ENCODE measurements at places on chromosomes 13 and 19. TPM values are rescaled to one million over a fixed set of nuclear protein-coding genes. Genes with fewer than 3 reads are reported as not detected.

DNA sequence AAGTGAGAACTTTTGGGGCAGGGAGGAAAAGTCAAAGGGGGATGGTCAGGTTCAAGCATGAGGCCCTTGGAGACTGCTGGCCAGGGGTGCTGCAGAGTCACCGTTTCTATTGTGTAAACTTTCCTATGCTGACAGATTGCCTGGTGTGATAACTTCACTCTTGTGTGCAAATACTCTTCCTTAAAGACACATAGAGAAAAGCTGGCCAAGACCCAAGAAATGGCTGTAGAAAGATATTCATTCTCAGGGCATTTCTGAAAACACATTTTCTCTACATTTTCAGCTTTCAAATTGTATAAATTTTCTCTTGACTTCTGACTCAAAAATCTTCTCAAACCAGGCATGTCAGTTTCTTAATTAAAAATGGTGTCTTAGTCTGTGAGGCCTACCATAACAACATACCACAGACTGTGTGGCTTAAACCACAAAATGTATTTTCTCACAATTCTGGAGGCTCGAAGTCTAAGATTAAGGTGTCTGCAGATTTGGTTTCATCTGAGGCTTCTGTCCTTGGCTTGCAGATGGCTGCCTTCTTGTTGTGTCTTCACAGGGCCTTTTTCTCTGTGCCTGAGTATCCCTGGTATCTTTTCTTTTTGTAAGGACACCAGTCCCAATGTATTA lies 304.5 kb downstream of the KCNRG start:
- no peak for DNase-seq

DNA sequence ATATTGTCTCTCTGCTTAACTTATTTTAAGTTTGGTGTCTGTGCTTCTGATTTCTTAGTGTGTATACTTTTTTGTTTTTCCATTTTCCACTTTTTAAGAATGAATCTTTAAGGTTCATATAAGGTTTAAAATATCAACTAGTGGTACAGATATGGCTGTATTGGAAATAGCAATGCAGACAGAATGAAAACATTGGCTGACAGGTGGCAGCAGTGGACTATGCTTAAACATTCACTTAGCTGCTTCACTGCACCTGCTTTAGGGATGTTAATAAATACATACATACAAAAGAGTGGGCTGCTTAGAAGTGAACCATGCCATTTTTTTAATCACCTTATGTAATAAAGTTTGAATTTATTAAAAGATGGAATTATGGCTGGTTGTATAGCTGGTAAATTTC lies 27.3 kb downstream of the TM9SF2 start:
- DNase-seq, result no peak

DNA sequence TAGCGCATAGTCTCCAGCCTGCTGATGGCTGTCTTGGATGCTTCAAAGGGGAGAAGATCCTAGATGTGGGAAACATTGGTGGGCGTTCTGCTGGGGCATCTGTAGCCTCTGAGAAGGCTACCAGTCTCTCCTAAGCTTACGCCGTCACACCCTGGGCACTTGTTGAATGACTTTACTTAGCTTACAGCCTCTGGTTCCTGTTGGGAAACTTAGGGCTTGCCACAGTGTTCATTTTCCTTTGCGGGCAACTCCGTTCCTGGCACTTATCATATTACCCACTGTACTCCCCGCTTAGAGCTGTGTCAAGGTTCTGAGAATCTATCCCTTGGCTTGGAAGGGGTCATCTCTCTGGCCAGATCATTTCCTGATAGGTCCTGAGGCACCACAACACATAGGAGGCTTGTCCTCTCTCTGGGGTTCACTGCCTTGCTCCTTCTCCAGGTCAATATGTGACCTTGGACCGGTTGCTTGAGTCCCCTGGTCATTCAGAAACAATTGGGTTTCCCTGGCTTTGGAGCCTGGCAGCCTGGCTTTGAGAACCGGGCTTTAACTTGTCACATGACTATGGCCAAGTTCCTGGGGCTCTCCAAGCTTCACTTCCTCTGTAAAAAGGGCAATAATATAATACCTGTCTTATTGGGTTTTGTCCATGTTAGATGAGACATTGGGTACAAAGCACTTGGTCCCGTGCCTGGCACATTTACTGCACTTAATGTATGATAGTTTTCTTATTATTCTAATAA lies 20.5 kb upstream of the ALOX5AP start:
- no peak for DNase-seq

- DNase-seq, result peak; percentile 1
These were observed 30.1 kb upstream of the METTL21C start for GRCh38 chr13:102724923-102725322.

GRCh38 chr13:47230155-47230554 lies 333.3 kb upstream of the HTR2A start:
- DNase-seq, result no peak

- no peak for DNase-seq
These were observed 658.4 kb downstream of the UQCRFS1 start for GRCh38 chr19:28554321-28555091.

GRCh38 chr13:37457612-37458011 lies 141.0 kb downstream of the POSTN start:
- no peak for DNase-seq

DNA sequence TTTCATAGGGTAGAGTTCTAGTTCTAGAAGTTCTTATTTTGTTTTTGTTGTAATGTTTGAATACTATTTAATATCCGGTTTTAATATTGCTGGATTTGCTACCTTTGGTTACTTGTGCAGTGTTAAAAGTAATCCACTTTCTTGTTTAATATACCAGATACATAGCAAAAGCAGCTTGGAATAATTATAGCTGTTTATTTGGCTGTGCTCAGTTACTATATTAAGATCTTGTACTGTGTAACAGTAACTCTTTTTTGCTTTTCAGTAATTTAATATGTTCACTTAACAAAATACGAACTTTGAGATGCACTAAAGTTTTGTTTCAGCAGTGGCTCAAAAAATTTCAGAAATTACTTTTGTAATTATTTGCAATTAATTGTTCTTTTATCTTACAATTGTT lies 50.9 kb downstream of the AKAP11 start:
- no peak for DNase-seq

DNA sequence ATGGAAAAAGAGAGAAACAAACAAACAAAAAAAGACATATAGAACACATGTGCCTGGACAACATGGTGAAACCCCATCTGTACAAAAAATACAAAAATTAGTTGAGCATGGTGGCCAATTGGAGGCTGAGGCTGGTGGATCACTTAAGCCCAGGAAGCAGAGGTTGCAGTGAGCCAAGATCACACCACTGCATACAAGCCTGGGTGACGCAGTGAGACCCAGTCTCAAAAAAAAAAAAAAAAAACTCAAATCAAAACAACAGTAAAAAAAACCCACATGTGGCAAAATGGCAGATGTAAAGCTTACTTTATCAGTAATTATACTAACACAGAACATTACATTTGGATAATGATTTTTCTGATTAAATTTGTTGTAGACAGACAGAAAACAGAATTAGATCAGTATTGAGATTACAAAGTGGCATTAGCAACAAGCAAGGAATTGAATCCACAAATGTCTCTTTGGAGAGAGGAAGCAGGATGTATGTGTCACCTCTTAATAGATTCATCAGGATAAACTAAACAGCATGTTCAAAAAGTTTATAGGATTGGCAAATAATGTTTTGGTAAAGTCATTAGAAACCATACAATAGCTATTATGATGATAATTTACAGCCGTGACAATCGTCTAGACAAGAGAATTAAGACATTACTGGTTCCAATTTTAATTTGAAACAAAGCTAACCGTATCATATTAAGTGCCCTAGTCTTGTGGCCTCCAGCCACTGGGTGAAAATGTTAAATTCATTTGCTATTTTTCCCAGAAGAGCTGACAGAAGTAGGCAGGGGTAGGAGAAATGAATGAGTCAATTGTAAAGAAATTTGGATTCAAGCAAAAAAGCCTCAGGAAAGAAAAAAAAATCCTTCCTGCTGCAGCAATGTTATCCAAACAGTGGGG lies 206.0 kb downstream of the FGF14 start:
- no peak for DNase-seq

GRCh38 chr19:1985588-1986356 lies 29.7 kb downstream of the BTBD2 start:
- DNase-seq, result no peak

DNA sequence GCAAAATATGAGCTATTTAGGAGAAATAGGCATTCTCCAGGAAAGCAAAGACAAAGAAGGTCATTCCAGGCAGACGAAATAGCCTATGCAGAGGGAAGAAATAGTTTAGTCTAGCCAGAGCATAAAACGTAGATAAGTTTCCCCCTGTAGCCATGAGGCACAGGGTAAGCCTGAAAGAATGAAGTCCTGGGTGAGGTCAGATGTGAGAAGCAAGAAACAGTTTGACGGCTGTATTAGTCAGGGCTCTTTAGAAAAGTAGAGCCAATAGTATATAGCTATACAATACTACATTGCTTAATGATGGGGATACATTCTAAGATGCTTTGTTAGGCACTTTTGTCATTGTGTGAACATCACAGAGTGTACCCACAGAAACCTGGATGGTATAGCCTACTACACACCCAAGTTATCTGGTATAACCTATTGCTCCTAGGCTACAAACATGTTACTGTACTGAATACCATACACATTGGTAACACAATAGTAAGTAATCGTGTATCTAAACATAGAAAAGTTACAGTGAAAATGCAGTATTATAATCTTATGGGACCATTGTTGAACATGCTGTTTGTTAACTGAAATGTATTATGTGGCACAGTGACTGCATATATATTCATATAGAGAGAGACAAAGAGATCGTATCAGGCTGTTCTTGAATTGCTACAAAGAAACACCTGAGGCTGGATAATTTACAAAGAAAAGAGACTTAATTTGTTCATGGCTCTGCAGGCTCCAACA lies 59.3 kb upstream of the WDFY2 start:
- DNase-seq, result no peak

DNA sequence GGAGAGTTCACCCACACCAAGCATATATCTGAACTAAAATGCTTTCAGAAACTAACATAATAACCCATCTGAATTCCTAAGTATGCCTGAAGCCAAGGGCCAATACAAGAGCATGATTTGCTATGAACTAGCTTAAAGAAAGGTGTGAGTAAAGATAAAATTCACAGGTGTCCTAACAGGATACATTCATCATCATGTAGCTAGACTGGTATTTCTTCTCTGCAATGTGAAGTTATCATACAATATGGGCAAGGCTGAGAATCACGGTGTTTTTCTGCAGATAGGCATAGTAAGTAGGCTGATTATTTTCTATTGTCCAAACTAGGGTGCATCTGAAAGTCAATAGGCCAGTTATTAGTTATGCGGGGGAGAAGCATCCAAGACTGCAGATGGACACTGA lies 63.1 kb downstream of the STK24 start:
- DNase-seq, result no peak

GRCh38 chr13:95480131-95480545 lies 72.4 kb upstream of the CLDN10 start:
- DNase-seq, result no peak

GRCh38 chr19:6232601-6233055 lies 47.1 kb downstream of the MLLT1 start:
- DNase-seq, result no peak

GRCh38 chr19:46364359-46364758 lies 17.5 kb downstream of the PPP5C start:
- DNase-seq, result no peak

GRCh38 chr13:28655561-28655960 lies 3.4 kb upstream of the POMP start:
- DNase-seq, result no peak

DNA sequence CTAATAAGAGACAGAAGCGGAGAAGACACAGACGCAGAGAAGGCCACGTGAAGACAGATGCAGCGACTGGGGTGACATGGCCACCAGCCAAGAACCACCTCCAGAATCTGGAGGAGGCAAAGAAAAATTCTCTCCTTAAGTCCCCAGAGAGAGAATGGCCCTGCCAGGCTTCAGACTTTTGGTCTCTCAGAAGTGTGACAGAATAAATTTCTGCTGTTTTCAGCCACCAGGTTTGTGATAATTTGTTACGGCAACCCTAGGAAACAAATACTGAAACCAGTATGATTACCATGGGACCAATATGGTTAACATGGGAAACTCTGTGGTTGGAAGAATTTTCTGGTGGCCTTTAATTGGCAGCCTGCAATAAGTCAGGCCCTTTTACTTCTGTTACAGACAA lies 63.9 kb upstream of the DOCK9 start:
- no peak for DNase-seq

DNA sequence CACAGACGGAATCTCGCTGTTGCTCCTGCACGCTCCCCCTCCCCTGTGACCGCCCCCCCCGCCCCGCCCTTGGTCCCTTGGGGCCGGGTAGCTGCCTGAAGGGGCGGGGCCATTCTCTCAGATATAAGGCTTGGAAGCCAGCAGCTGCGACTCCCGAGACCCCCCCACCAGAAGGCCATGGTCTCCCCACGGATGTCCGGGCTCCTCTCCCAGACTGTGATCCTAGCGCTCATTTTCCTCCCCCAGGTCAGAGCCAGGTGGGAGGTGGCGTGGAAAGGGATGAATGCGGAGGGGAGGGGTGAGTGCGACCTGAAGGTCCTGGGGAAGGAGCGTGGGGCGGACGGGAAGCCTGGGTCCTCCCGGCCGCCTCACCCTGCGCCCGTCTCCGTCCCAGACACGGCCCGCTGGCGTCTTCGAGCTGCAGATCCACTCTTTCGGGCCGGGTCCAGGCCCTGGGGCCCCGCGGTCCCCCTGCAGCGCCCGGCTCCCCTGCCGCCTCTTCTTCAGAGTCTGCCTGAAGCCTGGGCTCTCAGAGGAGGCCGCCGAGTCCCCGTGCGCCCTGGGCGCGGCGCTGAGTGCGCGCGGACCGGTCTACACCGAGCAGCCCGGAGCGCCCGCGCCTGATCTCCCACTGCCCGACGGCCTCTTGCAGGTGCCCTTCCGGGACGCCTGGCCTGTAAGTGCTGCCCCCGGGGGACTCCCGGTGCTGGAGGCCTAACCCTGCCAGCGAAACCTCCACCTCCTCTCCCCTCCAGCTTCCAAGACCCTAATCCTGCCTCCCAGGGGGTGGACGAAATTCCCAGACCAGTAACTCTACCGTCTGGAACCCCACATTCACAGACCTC lies at the start of gene DLL3:
Gene DLL3 (plus strand): TSS at position 150 of the 845 bp plus-strand sequence. CDS start 28 bp downstream, at position 178.
- DNase-seq, result no peak

GRIN3B gene
- total RNA-seq, result not detected

LYPD3 gene
- not detected for total RNA-seq

CACTIN gene
- total RNA-seq, result 19.8 TPM

URAD gene
- not detected for total RNA-seq

TUBA3C gene
- not detected for total RNA-seq

CEACAM8 gene
- total RNA-seq, result not detected
